ENCODE measurements at places on chromosomes 12 and 14. TPM values are rescaled to one million over a fixed set of nuclear protein-coding genes. Genes with fewer than 3 reads are reported as not detected.

Gene SPPL3
- 8.2 TPM for polyA plus RNA-seq

Gene PRR13
- polyA plus RNA-seq: 121 TPM

Gene ACSM4
- not detected for polyA plus RNA-seq

- H3K27ac ChIP-seq: no peak overlapping the region
- no peaks in the 10 kb centered on the region for H3K27me3 ChIP-seq
- no peaks in the 10 kb centered on the region for H3K4me1 ChIP-seq
- no peaks in the 10 kb centered on the region for H3K36me3 ChIP-seq
- H3K4me3 ChIP-seq: no peak overlapping the region
Measured at GRCh38 chr12:25896981-25897380, 61.5 kb upstream of the RASSF8 start.

GRCh38 chr12:101172316-101172715 lies 37.7 kb downstream of the SLC5A8 start:
- no peaks in the 10 kb centered on the region for H3K36me3 ChIP-seq
- no peak overlapping the region for H3K4me3 ChIP-seq
- no peak for DNase-seq
- no peaks in the 10 kb centered on the region for H3K27me3 ChIP-seq

GRCh38 chr14:99751539-99752485 lies 41.4 kb upstream of the EML1 start:
- H3K27ac ChIP-seq: no peak overlapping the region
- H3K27me3 ChIP-seq: no peaks in the 10 kb centered on the region
- peaks cover 47% of the 10 kb centered on the region for H3K4me1 ChIP-seq
- no peaks in the 10 kb centered on the region for H3K36me3 ChIP-seq

- no peak overlapping the region for H3K4me3 ChIP-seq
- H3K36me3 ChIP-seq: no peaks in the 10 kb centered on the region
- DNase-seq: no peak
- H3K4me1 ChIP-seq: no peaks in the 10 kb centered on the region
- H3K27me3 ChIP-seq: no peaks in the 10 kb centered on the region
Measured at GRCh38 chr14:58701156-58701555, 63.4 kb downstream of the DACT1 start.

- DNase-seq: no peak
- H3K27ac ChIP-seq: no peak overlapping the region
- H3K4me3 ChIP-seq: no peak overlapping the region
- no peaks in the 10 kb centered on the region for H3K27me3 ChIP-seq
Measured at GRCh38 chr12:42213954-42214426, 24.1 kb downstream of the YAF2 start.

- DNase-seq: no peak
- no peaks in the 10 kb centered on the region for H3K36me3 ChIP-seq
- H3K4me1 ChIP-seq: peaks cover 8% of the 10 kb centered on the region
- no peak overlapping the region for H3K27ac ChIP-seq
- H3K27me3 ChIP-seq: no peaks in the 10 kb centered on the region
- H3K4me3 ChIP-seq: no peak overlapping the region
Measured at GRCh38 chr14:99040711-99041110, 231.3 kb downstream of the BCL11B start.

DNA sequence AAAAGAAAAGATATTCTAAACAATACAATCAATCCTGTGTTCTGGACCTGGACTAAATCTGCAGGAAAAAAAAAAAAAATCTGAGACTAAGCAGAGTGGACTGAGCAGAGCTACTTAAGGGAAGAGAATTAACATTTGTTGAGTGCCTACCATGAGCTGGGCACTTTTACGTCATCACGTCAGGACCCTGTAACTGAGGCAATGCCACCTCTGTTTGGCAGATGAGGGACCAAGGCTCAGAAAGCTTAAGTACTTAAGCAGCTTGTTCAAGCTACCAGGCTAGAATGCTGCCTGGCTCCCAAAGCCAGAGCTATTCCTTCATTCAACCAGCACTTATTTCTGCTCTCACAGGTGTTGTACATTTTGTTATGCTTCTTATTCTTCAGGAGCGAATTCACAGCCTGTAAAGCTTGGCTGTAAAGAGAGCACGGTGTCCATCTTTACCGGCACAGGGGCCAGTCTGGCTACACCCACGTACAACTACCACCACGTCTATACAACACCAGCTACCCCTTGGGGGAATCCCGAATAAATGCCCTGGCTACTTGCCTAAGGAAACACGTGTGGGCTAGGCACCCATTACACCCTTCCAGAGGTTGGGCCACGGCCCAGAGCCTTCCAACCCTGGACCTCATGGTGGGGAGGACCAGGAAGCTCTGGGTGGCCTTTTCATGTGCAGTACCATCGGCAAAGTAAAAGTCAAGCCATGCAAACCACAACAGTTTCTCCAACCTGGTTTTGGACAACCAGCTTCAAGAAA lies 27.0 kb downstream of the TMCC3 start:
- no peak overlapping the region for H3K4me3 ChIP-seq
- H3K27me3 ChIP-seq: no peaks in the 10 kb centered on the region
- no peaks in the 10 kb centered on the region for H3K36me3 ChIP-seq
- H3K4me1 ChIP-seq: peaks cover 13% of the 10 kb centered on the region
- no peak overlapping the region for H3K27ac ChIP-seq

GRCh38 chr12:32501835-32502333 lies 102.5 kb downstream of the FGD4 start:
- no peaks in the 10 kb centered on the region for H3K27me3 ChIP-seq
- peaks cover 7% of the 10 kb centered on the region for H3K4me1 ChIP-seq

DNA sequence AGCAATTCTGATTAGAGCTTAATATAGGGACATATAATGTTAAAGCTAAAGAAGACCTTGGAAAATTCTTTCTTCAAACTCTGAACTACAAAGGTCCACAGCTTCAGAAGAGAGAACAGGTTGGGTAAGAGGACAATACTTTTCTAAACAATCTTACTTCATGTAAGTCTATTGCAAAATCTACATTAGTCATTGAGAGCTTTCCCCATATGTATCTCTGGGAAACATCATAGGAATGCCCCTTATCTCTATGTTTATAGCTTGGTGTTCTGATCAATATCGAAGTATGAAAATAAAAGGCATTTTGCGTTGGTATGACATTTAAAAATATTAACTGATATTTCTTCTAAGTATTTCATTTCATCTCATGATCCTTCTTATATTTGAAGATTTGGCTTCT lies 962.6 kb downstream of the AACS start:
- H3K27me3 ChIP-seq: no peaks in the 10 kb centered on the region
- no peak for DNase-seq
- no peak overlapping the region for H3K27ac ChIP-seq
- H3K4me1 ChIP-seq: no peaks in the 10 kb centered on the region

DNA sequence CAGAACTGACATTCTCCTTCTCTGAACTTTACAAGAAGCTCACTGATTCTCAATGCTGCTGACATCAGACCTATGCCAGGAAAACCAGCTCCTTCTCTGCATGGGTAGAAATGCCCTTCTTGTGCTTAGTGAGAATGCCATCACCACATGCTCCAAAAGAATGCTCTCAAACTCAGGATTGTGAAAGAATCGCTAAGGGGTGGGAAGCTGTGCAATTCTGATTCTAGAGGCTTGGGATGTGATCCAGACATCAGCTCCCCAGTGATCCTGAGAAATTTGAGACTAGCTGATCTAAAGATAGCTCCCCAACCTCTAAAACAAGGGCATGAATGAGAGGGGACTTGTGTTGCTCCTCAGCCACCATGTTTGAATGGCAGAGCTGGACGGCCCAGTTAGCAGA lies 113.2 kb downstream of the DPF3 start:
- no peaks in the 10 kb centered on the region for H3K36me3 ChIP-seq
- no peak overlapping the region for H3K4me3 ChIP-seq
- no peak for DNase-seq
- no peaks in the 10 kb centered on the region for H3K27me3 ChIP-seq

DNA sequence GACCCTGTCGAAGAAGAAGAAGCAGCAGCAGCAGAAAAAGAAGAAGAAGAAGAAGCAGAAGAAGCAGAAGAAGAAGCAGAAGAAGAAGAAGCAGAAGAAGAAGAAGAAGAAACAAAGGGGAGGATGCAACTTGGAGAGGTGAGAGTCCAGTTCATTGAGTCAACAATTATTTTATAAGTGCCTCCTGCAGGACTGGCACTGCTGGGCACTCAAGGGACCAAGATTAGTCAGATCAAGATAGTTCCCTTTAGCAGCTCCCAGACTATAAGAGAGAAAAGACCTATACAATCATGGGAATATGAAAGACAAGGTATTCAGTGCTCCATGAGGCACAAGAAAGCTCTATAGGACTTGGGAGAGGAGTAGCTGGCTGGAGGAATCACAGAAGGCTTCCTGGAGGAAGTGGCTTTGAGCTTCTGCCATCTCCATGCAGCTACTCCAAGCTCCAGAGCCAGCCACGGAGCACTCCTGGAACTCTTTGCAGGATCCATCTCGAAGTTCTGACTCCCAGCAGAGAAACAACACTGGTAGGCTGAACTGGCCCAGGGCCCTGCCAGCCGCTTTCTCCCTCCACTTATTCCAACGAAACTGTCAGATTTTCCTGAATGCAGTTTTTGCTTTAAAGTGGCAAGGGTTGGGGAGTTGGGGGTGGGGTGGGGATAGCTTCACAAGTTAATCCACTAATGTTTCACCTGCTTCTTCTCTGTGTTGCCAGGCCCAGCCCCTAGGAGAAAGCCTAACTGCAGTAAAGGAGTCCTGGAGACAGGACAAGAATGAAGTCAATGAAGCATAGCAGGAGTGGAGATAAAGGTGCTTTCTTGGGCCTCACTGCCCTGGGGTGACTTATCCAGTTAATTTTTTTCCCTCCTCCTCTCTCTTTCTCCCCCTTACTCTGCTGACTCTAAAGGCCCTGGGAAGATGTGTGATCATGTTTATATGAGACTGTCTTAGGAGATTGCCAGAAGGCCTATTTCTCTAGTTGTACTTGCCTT lies 140.1 kb upstream of the PARP11 start:
- no peaks in the 10 kb centered on the region for H3K4me1 ChIP-seq
- no peak overlapping the region for H3K4me3 ChIP-seq
- no peak for DNase-seq
- no peaks in the 10 kb centered on the region for H3K27me3 ChIP-seq

GRCh38 chr12:52238207-52238840 lies 5.3 kb downstream of the KRT7 start:
- no peak for DNase-seq
- no peak overlapping the region for H3K27ac ChIP-seq
- no peak overlapping the region for H3K4me3 ChIP-seq
- peaks cover under 1% of the 10 kb centered on the region for H3K4me1 ChIP-seq
- peaks cover 7% of the 10 kb centered on the region for H3K27me3 ChIP-seq

DNA sequence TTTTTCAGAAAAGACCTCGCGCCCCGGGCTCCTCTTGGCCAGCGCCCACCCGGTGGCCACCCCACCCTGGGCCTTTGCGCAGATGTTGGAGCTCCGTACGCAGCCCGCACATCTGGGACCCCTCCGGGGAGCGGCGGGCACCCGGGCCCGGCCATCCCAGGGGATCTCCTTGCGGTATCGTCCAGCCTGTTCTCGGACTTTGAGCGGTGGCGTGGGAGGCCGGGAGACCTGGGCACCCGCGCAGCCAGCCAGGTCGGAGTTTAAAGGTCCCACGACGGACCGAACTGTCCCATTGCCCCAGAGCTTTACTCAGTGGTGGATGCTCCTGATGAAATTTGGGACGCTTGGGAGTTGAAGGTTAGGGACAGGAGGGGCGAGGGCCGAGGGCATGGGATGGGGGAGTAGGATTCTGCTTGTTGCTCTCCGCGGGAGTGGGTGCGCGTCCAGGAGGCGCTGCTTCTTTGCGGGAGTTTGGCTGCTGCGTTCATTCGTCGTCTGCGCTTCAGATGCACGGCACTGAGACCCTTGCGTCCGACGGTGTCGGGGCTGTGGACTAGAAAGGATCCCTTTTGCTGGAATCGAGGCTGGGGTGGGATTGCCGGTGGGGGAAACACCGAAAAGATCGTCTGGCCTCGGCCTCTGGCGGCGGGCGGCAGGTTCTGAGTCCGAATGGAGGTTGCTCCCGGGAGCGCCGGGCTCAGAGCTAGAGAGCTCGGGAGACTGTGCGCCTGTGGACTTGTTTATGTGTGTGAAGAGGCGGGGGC lies 1.4 kb downstream of the NTF3 start:
- H3K4me1 ChIP-seq: peaks cover 17% of the 10 kb centered on the region
- no peaks in the 10 kb centered on the region for H3K36me3 ChIP-seq
- DNase-seq: peak; percentile 40
- H3K27me3 ChIP-seq: peaks cover 39% of the 10 kb centered on the region
- peak overlapping the region; percentile 45 for H3K4me3 ChIP-seq

DNA sequence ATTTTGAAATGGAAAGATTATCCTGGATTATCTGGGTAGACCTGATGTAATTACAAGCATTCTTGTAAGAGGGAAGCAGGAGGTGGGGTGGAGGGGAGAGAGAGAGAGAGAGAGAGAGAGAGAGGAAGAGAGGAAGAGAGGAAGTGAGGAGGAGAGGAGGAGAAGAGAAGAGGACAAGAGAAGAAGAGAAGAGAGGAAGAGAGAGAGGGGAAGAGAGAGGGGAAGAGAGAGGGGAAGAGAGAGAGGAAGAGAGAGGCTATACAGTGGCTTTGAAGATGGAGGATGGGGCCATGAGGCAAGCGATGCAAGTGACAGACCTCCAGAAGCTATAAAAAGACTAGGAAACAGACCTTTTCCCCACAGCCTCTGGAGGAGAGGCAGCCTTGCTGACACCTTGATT lies 13.7 kb upstream of the CHST11 start:
- no peaks in the 10 kb centered on the region for H3K4me1 ChIP-seq
- no peaks in the 10 kb centered on the region for H3K27me3 ChIP-seq
- no peaks in the 10 kb centered on the region for H3K36me3 ChIP-seq
- H3K27ac ChIP-seq: no peak overlapping the region

Measured in heart left ventricle (tissue), 16 donors.